Endodermal cell (in vitro differentiated cells): ENCODE measurements at places on chromosomes 13 and 19. TPM values are rescaled to one million over a fixed set of nuclear protein-coding genes. Genes with fewer than 3 reads are reported as not detected.

GRCh38 chr13:32940601-32941000, 75.6 kb upstream of the KL start:
- no peak for DNase-seq
- H3K36me3 ChIP-seq = no peaks in the 10 kb centered on the region
- no peak overlapping the region for H3K4me3 ChIP-seq
- H3K27me3 ChIP-seq = no peaks in the 10 kb centered on the region

- H3K27me3 ChIP-seq = no peaks in the 10 kb centered on the region
- no peaks in the 10 kb centered on the region for H3K36me3 ChIP-seq
- no peak overlapping the region for H3K27ac ChIP-seq
- no peak overlapping the region for H3K4me3 ChIP-seq
- peaks cover 17% of the 10 kb centered on the region for H3K4me1 ChIP-seq
Observed at GRCh38 chr19:13844130-13844631, 32.8 kb upstream of the NANOS3 start.

GRCh38 chr13:101916775-101917474, 464.4 kb downstream of the ITGBL1 start:
- peak overlapping the region; percentile 68 for H3K4me3 ChIP-seq
- H3K36me3 ChIP-seq = no peaks in the 10 kb centered on the region
- no peak overlapping the region for H3K27ac ChIP-seq
- peaks cover 93% of the 10 kb centered on the region for H3K27me3 ChIP-seq
- H3K4me1 ChIP-seq = no peaks in the 10 kb centered on the region

PPFIA3 gene
- total RNA-seq = 6.1 and 7.4 TPM in 2 replicates

PTGIR gene
- not detected in 3 replicates for total RNA-seq

IGFL2 gene
- not detected in 2 replicates for total RNA-seq
